ENCODE measurements at places on chromosomes 6 and 20. TPM values are rescaled to one million over a fixed set of nuclear protein-coding genes. Genes with fewer than 3 reads are reported as not detected.

DNA sequence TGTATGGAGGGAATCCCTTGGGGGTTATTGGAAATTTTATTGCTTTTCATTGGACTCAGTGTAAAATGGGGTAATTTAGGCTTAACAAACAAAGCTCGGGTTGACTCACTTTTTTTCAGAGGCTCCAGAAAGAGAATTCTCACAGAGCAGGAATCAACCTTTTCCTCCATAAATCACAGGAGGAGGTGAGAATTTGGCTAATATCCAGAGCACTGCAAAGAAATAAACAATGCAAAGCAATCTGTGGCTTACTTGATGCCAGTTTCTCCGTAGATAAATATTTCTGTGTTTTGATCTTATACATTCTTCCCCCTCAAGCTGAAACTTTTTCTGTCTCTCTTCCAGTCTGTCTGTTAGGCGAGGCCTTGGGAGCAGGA is 176.6 kb downstream of the TSHZ2 start:
- no peak overlapping the region for H3K4me3 ChIP-seq
- no peak for DNase-seq
- no peaks in the 10 kb centered on the region for H3K4me1 ChIP-seq
- no peaks in the 10 kb centered on the region for H3K36me3 ChIP-seq

DNA sequence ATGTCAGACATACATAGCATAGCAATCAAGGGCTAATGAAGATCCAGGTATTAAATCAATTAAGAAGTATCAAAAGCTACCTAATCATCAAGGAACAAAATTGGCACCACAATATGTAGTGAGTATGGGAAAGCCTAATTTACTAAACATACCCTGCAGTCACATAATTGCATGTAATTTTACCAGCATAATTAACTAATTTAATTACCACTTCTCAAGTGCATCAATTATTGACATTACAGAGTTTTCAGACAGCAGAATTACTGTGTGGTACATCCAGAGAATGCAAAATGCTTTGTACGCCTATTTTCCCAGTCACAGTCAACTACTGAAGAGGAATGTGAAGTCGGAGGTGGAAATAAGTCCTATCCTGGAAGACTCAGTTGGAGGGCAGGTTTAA is 279.0 kb upstream of the ID4 start:
- H3K36me3 ChIP-seq: no peaks in the 10 kb centered on the region
- no peaks in the 10 kb centered on the region for H3K4me1 ChIP-seq
- no peak overlapping the region for H3K4me3 ChIP-seq
- H3K27me3 ChIP-seq: no peaks in the 10 kb centered on the region
- H3K27ac ChIP-seq: no peak overlapping the region
- no peak for DNase-seq

DNA sequence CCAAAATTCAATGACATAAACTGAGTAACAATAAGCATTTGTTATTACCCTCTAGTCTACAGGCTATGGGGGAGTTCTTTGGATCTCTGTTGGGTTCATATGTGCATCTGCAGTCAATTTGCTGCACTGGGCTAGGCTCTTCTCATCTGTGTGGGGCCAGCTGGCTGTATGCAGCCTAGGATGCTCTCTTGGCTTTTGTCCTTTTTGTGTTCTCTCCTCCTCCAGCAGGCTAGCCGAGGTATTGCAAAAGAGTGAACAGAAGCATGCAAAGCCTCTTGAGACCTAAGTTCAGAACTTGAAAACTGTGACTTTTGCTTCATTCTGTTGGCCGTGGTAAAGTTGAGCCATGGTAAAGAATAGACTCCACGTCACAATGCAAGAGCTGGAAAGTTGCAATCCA is 62.8 kb upstream of the FOXO3 start:
- H3K36me3 ChIP-seq: no peaks in the 10 kb centered on the region
- no peak overlapping the region for H3K27ac ChIP-seq
- no peaks in the 10 kb centered on the region for H3K4me1 ChIP-seq
- no peaks in the 10 kb centered on the region for H3K27me3 ChIP-seq
- no peak overlapping the region for H3K4me3 ChIP-seq

SLC17A2 gene
- total RNA-seq: not detected

MAP7 gene
- total RNA-seq: 47.8 TPM

NINL gene
- 31.2 TPM for total RNA-seq

FRMD1 gene
- 1.0 TPM for total RNA-seq

TP53INP2 gene
- 3.3 TPM for total RNA-seq

SYNDIG1 gene
- total RNA-seq: 7.4 TPM

Data from GM23338 (cell line).